ENCODE measurements at places on chromosomes 1 and 21. TPM values are rescaled to one million over a fixed set of nuclear protein-coding genes. Genes with fewer than 3 reads are reported as not detected.

DNA sequence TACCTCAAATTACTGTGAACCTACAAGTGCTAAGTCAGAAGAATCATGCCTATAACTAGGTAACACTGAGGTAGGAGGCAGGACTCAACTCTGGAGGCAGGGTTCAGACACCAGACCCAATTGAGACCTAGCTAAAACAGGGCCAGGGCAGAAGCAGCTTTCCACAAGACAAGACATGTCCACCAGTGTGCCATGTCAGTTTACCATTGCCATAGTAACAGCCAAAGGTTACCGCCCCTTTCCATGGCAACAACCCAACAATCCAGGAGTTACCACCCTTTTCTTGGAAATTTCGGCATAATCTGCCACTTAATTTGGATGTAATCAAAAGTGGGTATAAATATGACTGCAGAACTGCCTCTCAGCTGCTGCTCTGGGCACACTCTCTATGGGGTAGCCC lies 432.3 kb downstream of the DPYD start:
- no peak overlapping the region for H3K4me3 ChIP-seq
- DNase-seq = no peak
- no peaks in the 10 kb centered on the region for H3K4me1 ChIP-seq
- no peaks in the 10 kb centered on the region for H3K36me3 ChIP-seq
- H3K27me3 ChIP-seq = no peaks in the 10 kb centered on the region

EPHB2 gene
- 7.4 TPM for total RNA-seq

GTF2B gene
- 29.8 TPM for total RNA-seq

RAB3B gene
- 8.5 TPM for total RNA-seq

- H3K4me3 ChIP-seq = no peak overlapping the region
- H3K36me3 ChIP-seq = no peaks in the 10 kb centered on the region
- no peaks in the 10 kb centered on the region for H3K27me3 ChIP-seq
These were observed 12.5 kb downstream of the NVL start for GRCh38 chr1:224317383-224318045.

- peaks cover 10% of the 10 kb centered on the region for H3K4me1 ChIP-seq
- no peak for DNase-seq
- H3K4me3 ChIP-seq = peak overlapping the region; percentile 76
- no peak overlapping the region for H3K27ac ChIP-seq
These were observed 37.1 kb downstream of the PIK3CD start for GRCh38 chr1:9688599-9688998.

- H3K4me3 ChIP-seq = no peak overlapping the region
- no peaks in the 10 kb centered on the region for H3K36me3 ChIP-seq
- H3K27ac ChIP-seq = no peak overlapping the region
These were observed 47.8 kb downstream of the AK4 start for GRCh38 chr1:65195495-65196417.

PLEKHA6 gene
- 24.5 TPM for total RNA-seq

GRCh38 chr1:119898530-119898929 lies 2.2 kb upstream of the ADAM30 start:
- no peaks in the 10 kb centered on the region for H3K27me3 ChIP-seq
- H3K4me3 ChIP-seq = no peak overlapping the region
- H3K4me1 ChIP-seq = no peaks in the 10 kb centered on the region
- no peak overlapping the region for H3K27ac ChIP-seq
- H3K36me3 ChIP-seq = no peaks in the 10 kb centered on the region

HECTD3 gene
- total RNA-seq = 60.4 TPM

LHX8 gene
- total RNA-seq = not detected

DNA sequence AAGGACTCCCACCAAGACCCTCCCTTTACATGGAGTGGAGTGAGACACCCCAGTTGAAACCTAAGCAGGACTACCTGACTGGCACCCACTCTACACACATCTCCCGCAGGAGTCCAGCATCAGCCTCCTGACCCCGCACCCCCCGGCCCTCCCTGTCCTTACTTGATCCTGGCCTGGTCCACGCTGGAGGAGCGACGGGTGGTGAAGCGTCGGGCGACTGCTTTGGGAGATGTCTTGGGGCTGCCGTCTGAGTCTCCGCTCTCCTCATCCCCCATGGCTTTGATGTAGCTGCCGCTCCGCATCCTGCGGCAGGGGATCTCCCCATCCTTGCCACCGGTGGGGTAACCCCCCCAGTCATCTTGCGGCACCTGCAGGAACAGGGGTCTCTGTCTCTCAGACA lies 29.5 kb downstream of the DLGAP3 start:
- H3K4me3 ChIP-seq = no peak overlapping the region
- H3K36me3 ChIP-seq = no peaks in the 10 kb centered on the region
- no peak overlapping the region for H3K27ac ChIP-seq

GRCh38 chr1:152013664-152014237 lies 20.1 kb upstream of the S100A10 start:
- no peak overlapping the region for H3K4me3 ChIP-seq
- peak; percentile 45 for DNase-seq
- no peaks in the 10 kb centered on the region for H3K36me3 ChIP-seq

CREB3L4 gene
- 109 TPM for total RNA-seq

KRTAP12-2 gene
- total RNA-seq = not detected

POU3F1 gene
- 0.09 TPM for total RNA-seq

GRCh38 chr1:17572264-17572985 lies 32.9 kb downstream of the ARHGEF10L start:
- H3K4me3 ChIP-seq = no peak overlapping the region
- peak overlapping the region; percentile 87 for H3K27ac ChIP-seq
- no peaks in the 10 kb centered on the region for H3K36me3 ChIP-seq
- no peak for DNase-seq
- H3K4me1 ChIP-seq = peaks cover 5% of the 10 kb centered on the region
